Activated naive CD4-positive, alpha-beta T cell treated with Interleukin-2 at 50 U/mL for 16 hours (primary cell): ENCODE measurements at places on chromosomes 4 and X.

GRCh38 chrX:110667706-110668105 lies 127.9 kb downstream of the CHRDL1 start:
- no peak for DNase-seq

GRCh38 chr4:21979196-21979595 lies 30.6 kb upstream of the KCNIP4 start:
- no peak for DNase-seq

DNA sequence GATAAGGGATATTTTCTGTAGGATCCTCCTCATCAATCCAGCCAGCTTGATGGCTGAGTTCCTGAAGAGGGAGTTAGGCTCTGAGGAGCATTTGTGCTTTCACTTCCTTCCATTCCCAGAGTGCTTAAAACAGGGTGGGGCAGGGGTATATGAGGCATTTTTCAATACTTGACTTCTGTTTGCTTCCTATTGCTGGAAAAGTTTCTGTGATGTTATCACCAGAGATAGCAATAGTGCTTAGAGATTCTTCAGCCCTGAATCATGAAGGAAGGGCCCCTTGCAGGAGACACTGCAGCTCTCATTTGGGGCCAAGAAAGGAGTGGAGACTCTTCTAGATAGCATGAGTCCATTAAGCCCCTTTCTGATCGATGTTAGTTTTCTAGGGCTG lies 166.7 kb upstream of the RPS6KA3 start:
- DNase-seq: no peak

- no peak for DNase-seq
Observed at GRCh38 chr4:181150191-181150590, 1093.0 kb upstream of the TENM3 start.

DNA sequence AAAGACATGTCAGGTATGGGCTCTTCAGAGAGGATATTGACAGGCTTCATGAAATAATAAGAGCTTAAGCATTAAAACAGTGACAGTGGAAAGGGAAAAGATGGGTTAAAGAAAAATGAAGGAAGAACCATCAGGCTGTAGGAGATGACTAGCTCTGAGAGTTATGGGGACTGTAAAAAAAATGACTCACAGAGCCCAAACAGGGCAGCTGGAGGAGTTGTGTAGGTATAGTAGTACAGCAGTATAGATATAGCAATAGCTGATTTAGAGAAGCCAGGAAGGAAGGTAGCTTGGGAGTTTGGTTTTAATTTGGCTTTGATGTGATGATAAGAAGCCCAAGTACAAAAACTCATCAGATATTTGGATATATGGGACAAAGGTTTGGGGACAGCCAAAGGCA lies 66.6 kb downstream of the FREM3 start:
- DNase-seq: no peak

DNA sequence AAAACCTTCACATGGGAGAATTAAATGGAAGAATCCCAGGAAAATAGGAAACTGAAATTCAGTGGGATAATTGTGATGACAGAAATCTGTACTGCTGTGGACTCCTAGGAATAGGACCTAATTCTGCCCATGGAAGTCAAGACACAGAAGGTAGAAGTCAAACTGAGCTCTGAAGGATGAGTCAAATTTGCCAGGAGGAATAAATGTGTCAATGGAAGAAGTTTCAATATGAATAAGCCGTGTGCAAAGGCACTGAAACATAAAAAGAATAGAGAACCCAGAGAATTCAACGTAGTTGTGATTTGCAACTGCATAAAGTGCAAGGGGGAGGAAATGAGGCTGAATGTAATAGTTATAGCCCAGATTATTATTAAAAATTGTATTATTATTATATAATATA lies 11.6 kb downstream of the ENAM start:
- no peak for DNase-seq

DNA sequence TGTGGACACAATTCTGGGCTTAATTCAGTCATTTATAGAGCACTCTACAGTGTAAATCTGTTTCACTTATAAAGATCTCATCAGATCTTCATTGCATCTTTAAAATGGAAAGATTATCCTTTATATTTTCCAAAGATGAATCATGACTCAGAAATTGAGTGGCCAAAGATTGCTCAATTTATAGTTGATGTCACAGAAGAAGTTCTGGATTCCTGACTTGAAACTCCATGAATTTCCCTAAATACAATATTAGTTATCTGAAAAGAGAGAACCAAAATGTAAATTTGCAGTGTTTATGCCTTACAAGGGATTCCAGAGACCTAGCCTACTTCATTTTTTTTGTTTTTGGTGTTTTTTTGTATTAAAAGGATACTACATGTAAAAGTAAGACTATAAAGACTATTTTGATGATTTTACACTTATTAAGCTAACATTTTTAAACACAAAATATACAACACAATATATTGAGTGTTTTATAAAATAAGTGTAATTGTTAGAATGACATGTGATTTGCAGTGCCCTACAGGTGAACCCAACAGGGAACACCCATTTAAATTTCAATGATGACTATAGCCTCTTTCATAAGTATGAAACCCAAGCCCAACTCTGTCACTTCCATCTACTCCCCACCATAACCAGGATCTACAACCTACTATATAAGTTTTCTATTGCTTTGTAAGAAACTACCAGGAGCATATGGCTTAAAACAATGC lies 183.5 kb downstream of the PCDH7 start:
- DNase-seq: no peak

DNA sequence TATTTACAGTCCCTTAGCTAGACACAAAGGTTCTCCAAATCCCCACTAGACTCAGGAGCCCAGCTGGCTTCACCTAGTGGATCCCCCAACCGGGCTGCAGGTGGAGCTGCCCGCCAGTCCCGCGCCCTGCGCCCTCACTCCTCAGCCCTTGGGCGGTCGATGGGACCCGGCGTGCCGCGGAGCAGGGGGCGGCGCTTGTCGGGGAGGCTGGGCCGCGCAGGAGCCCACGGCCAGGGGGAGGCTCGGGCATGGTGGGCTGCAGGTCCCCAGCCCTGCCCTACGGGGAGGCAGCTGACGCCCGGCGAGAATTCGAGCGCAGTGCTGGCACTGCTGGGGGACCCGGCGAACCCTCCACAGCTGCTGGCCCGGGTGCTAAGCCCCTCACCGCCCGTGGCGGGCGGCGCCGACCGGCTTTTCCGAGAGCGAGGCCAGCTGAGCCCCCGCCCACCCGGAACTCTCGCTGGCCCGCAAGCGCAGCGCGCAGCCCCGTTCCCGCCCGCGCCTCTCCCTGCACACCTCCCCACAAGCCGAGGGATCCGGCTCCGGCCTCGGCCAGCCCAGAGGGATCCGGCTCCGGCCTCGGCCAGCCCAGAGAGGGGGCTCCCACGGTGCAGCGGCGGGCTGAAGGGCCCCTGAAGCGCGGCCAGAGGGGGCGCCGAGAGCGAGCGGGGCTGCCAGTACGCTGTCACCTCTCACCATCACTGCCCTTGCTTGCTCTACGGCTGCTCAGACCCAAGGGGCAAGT lies 39.4 kb downstream of the WFS1 start:
- DNase-seq: no peak

DNA sequence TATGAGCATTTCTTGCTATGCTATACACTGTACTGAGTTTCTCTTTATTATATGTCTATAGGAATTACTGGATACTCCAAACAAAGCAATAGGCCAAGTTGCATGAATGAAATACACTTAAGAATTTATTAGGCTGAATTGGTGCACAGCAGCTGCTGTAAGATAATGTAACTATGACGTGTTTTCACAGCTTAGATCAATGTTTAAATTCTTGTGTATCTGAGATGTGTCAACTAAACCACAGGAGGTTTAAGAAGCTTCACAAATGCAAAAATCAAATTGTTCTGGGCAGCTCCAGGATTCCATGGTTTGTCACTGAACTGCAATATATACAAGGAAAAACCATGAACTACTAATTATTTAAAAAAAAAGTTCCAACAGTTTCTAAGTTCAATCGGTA lies 156.7 kb downstream of the MAPK10 start:
- DNase-seq: no peak

- DNase-seq: no peak
Observed at GRCh38 chr4:99507762-99508161, 3.1 kb upstream of the C4orf17 start.

DNA sequence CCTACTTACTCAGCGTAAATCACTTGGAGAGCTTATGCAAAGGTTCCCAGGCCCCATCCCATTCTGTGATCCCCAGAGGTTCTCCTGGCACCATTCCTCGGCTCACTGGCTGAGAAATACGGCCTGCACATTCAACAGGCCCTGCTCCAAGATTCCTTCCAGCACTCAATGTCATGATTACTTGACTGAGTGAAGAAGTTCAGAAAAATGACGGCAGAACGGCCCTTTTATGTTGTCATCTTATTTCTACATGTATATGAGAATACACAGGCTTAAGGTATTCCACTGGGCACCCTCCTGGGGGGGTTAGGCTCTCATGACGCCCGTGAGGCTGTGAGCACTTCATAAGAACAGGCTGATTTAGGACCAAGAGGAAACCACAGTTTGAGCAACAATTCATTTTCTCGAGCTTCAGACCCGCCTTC lies 190.6 kb downstream of the NSUN7 start:
- DNase-seq: no peak

- DNase-seq: no peak
Observed at GRCh38 chr4:99734583-99735322, 77.1 kb upstream of the C4orf54 start.

DNA sequence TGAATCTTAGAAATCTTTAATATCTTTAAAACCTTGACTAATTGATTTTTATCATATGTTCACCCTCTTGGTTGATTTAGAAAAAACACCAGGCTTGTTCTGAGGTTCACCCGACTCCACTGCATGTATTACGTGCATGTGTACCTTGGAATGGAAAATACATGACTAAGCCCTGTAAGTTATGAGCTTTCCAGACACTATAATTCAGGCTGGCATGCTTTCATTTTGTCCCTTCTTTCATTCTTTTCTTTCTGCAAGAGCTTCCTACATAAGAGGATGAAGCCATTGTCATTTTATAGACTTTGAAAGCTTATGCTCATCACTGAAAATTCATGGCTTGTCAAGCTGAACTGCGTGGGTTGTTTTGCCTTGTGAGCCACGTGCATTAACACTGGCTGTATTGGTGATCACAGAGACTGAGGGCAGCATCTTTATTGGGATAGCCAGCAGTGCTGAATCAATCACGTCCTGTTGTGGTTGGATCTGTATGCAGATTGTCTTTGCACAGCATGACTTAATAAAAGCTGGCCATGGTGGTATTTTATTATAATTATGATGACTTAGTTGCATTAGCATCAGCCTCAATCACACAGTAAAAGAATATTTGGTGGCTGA lies 141.9 kb downstream of the SLIT2 start:
- DNase-seq: no peak
